ENCODE measurements at places on chromosomes 6 and 20.
A peak's percentile ranks its signal among the peaks of the same experiment; 100 is the strongest.

DNA sequence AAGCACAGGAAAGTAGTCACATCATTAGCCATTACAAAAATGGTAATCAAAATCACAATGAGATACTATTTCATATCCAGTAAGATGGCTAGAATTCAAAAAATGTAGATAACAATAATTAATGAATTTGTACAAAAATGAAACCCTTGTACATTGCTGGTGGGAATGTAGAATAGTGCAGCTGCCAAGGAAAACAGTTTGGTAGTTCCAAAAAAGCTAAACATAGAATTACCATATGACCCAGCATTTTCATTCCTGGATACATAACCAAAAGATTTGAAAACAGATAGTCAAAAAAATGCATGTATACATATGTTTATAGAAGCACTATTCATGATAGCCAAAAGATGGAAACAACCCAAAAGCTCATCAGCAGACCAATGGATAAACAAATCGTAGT, 251.1 kb upstream of the RAB32 start:
- no peak for DNase-seq

GRCh38 chr20:17735959-17736621, 36.3 kb downstream of the BANF2 start:
- DNase-seq = no peak

GRCh38 chr20:15937179-15937578, 636.1 kb downstream of the KIF16B start:
- DNase-seq = no peak

DNA sequence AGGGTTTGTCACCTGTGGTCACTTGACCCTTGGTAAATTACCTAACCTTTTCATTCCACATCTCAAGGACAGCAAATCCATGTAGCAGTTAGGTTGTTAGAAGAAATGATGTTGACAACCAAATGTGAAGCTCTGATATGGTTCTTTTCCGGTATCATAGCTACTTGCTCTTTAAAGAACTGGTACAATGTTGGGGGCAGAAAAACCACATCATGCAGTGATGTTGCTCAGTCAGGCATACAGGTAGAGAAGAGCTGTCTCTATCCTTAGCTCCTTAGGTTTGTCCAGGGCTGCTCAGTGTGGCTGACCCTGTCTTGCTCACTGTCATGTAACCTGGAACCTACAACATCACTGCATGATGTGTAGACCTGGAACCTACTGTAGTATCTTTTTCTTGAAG, 135.5 kb downstream of the LRRC1 start:
- DNase-seq = no peak

- DNase-seq = no peak
Observed at GRCh38 chr6:139533171-139533570, 158.7 kb upstream of the CITED2 start.

- no peak for DNase-seq
Observed at GRCh38 chr20:50446351-50447101, 63.7 kb upstream of the PTPN1 start.

DNA sequence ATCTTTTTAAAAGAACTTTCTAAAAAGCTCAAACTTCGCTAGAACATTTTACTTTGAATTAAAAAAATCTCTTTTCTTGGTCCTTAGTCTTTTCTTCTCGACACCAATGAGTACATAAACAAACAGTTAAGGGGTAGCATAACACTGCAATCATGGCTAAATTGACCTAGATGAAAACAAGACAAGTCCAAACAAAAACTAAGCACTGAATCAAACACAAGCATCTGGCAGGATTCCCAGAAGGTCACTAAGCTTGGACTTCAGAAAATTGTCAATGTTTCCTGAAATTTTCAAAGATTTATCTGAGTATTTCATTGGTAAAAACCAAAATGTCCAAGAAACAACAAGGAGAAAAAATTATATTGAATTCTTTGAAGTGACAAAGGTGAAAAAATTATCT, 5.0 kb downstream of the COL21A1 start:
- no peak for DNase-seq

DNA sequence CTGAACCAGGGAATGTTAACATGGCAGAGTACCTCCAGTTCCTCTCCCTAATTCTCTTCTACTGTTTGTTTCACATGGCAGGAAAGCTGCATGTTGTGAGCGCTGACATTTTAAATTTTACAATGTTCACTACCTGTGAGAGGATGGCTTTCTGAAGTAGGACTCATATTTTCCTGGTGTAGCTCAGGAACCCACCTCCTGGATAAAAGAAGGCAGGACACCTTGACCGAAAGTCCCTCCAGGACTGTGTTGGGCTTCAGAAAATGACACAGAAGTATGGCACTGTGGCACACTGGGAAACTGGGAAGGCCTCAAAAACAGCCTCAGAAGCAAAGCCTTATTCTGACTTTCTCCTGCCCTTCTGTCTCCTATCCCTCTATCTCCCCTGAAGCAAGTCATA, 33.3 kb downstream of the PTPRK start:
- no peak for DNase-seq

- DNase-seq = no peak
Observed at GRCh38 chr6:65776332-65776731, 69.3 kb upstream of the EYS start.

- no peak for DNase-seq
Observed at GRCh38 chr6:157813191-157813590, 9.9 kb upstream of the SNX9 start.

- DNase-seq = no peak
Observed at GRCh38 chr6:96330884-96331283, 190.7 kb upstream of the UFL1 start.

GRCh38 chr20:62822788-62823651, 6.2 kb downstream of the COL9A3 start:
- DNase-seq = peak; percentile 59

DNA sequence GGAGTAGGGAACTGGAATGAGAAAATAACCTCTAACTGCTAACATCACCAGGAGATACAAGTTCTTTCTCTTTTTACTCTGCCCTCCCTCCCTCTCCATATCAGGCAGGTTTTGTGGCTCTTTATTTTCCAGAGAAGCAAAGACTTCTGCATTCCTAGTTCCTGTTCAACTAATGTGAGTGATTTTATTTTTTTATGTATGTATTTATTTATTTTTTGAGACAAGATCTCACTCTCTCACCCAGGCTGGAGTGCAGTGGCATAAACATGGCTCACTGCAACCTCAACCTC, 6.0 kb upstream of the IER3 start:
- no peak for DNase-seq

- DNase-seq = no peak
Observed at GRCh38 chr20:58478141-58478805, 36.9 kb downstream of the APCDD1L start.

DNA sequence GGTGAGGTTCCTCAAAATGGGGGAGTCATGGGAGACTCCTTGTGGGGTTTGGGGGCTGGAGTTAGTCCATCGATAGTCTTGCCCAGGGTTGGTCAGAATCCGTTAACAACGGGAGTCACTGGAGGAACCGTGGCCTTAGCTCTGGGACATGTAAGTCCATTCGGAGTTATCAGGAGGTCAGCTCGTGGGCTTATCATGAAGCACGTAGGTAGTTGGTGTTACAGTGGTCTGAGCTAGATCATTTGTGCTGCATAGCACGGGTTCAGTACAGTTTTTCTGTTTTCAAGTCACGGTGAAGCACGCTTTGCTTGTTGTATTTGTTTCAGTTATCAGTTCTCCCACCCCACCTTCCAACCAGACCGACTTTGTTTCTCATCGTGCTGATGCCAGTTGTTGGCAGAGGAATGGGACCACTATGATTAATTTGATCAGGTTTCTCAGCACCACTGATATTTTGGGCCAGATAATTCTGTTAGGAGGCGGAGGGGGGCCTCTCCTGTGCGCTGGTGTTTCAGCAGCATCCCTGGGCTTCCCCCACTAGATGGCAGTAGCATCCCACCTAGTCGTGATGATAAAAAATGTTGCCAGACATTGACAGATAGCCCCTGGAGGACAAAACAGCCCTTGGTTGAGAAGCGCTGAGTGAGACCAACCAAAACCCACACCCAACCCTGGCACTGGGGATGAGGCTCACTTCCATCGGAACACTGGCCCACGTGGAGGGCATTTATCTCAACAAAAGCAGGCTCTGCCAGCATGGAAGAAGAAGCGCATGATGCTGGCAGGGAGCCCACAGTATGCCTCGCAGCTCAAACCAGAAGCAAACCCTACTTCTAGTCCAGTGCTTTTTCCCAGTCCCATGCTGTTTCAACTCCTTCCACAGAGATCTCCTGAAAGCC, 2.2 kb upstream of the APMAP start:
- peak; percentile 65 for DNase-seq

DNA sequence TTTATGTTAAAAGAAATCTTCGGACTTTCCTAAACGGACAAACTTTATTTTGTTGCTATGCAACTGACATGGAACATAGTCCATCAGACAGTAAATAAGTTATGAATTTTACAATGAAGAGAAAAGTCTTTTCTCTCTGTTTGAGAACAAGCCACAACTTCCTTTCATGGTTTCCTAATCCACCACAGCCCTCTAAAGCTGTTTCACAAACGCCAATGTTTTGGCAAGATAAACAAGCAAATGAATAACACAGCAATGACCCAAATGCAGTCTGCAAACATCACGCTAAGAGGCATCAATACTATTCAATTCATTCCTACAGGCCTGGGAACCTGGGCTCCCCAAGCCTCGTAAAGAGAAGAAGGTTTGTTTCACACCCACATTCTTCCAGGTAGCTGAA, 60.4 kb downstream of the HAO1 start:
- no peak for DNase-seq

GRCh38 chr6:159430323-159430722, 261.1 kb downstream of the FNDC1 start:
- no peak for DNase-seq

- DNase-seq = no peak
Observed at GRCh38 chr20:62969939-62970306, 17.4 kb downstream of the SLC17A9 start.

All from activated T-cell treated with anti-CD3 and anti-CD28 coated beads for 48 hours (primary cell).